Prostate gland (tissue), 2 donors: ENCODE measurements at places on chromosomes 4 and X.
A peak's percentile ranks its signal among the peaks of the same experiment; 100 is the strongest.

- DNase-seq = peak; percentile 3
Measured at GRCh38 chrX:34578237-34578636, 78.8 kb downstream of the TMEM47 start.

DNA sequence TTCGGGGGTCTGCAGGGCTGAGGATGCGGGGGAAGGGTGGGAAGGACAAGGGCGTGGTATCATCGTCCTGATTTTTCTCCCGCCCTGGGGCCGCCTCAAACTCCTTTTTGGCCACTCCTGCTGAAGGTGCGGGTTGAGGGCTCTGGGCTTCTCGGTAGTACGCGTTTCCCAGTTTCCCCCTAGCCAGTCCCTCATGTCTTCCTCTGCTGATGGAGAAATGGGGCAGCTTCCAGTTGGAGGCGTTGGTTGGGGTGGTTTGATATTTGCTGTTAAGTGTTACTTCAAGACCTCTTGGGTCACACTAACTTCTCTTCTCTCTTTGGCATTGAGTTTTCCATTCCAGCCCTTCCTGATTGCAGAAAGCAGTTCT is 482 bp downstream of the GSTCD start:
- no peak for DNase-seq

GRCh38 chr4:43047058-43047457 is 154.5 kb downstream of the GRXCR1 start:
- DNase-seq = no peak

DNA sequence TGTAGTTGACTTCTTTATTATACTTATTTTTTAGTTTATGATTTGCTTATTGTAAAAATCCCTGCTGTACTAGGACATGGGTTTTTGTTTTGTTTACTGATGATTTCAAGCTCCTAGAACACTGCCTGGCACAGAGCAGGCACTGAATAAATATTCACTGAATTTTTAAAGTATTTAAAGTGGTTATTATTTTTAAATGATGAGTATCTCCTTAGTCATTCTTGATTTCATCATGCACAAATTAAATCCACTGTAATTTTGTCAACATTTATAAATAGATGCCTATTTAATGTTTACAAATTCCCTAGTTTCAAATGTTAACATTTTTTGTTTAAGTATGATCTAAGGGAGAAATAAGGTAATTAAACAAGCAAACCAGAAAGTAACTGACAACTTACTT is 367.9 kb upstream of the SLIT2 start:
- no peak for DNase-seq

DNA sequence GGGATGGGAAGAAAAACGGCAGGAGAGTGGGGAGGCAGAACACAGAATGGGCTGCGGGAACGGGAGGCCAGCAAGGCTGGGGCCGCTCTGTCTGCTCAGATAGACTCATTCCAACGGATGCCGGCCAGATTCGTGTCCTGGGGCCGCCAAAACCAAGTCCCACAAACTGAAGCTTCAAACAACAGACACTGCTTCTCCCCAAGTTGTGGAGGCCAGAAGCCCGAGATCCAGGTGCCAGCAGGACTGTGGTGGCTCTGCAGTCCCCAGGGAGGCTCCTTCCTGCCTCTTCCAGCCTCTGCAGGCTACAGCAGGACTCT is 100.6 kb downstream of the ADRA2C start:
- DNase-seq = no peak

DNA sequence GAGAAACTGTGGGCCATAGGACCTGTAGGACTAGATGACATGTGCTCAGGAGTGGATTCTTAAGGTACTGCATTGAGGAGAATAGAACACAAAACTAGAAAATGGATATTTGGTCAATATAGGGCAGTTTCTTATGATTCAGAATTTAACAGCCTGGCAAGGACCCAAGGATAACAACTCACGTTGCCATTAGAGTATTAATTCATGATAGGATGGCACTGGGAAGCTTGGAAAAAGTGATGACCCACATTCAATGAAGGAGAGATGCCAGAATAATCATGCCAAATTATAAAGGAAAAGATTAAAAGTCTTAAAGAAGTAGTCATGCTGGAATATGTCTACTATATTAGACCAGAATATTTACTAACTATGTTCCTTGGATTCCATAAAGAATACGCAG is 594.5 kb downstream of the ANKRD50 start:
- DNase-seq = no peak

- no peak for DNase-seq
Measured at GRCh38 chrX:118802857-118803256, 20.8 kb upstream of the ZCCHC12 start.

- DNase-seq = no peak
Measured at GRCh38 chrX:14496674-14497073, 32.7 kb upstream of the GLRA2 start.

- no peak for DNase-seq
Measured at GRCh38 chr4:124839786-124840390, 127.4 kb upstream of the ANKRD50 start.

- no peak for DNase-seq
Measured at GRCh38 chr4:180757927-180758326, 1485.3 kb upstream of the TENM3 start.

DNA sequence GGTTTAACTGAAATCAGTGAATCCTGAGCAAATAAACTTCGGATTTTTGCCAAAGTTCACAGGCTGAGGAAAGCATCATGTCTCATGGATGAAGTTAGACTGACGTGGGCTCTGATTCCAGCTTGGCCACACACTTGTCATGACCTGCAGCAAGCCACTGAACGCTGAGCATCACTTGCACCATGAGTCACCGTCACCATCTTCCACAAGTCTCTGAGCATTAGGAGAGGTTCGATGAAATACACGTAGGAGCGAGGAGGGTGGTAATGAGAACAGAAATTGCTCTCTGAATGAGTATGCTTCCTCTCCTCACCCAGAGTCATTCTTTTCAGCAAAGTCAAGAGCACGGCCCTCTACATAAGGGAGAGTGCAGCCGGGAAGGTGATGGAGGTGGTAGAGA is 3.8 kb upstream of the TRIML2 start:
- DNase-seq = no peak

GRCh38 chr4:90586799-90587198 is 459.6 kb downstream of the CCSER1 start:
- no peak for DNase-seq

DNA sequence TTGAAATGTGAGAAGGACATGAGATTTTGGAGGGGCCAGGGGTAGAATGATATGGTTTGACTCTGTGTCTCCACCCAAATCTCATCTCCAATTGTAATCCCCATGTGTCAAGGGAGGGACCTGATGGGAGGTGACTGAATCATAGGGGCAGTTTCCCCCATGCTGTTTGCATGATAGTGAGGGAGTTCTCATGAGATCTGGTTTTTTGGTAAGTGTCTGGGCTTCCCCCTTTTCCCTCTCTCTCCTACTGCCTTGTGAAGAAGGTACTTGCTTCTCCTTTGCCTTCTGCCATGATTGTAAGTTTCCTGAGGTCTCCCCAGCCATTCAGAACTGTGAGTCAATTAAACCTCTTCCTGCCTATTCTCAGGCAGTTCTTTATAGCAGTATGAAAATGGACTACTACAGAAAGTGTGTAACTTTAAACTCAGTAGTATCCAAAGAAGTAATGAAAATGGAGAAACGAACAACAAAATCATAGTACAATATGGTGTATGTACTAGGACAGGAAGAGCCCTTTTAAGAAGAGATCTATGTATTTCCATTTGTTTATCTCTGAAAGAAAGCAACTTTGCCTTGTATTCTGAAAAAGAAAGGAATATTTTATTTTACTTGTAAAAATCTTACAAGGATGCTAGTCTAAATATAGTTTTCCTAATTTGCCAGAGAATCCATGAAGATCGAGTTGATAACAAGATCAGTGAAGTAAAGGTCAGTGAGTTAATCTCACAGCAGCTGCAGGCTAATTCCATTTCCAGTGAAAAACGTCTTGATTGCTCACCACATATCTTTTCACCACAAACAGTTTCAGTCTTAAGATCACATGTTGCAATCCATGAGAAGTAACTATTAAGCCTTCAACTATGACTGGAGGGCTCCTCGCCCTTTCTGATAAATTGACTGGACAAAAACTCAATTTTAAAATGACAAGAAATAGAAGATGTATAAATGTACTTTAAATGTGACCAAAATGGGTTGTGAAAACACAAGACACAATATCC is 20.5 kb downstream of the PKD2 start:
- no peak for DNase-seq

DNA sequence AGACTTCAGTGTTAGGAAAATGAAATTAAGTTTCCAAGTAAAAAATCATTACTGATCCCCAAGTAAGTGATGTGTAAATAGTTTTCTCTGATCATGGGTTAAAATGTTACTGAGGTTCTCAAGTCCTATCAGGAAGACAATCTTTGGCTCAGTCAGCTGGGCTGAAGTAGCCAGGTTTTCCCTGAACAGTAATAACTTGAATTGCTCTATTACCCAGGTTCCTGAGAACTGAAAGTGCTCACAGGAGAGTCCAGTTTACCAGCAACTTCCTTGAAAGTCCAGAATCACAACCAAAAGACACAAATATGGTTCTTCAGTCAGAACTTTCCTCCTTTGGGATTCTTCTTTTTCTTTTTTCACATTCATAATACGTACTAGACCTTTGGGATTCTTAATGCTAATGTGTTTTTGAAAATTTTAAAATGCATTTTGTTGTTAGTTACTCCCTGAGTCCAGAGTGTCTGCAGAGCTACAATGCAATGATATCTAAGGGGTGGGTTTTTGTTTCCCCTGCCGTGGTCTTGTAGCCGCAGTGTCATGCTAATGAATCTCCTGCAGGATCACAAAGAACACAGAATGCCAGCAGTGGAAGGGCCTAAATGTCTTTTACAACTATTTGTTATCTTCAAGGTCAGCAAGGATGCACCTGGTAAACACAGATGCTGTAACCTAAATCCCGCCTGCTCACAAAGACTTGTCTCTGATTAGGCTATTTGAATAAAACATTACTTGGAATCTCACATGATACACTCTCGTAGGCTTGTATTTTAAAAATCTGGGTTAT is 439.8 kb upstream of the NR3C2 start:
- no peak for DNase-seq

DNA sequence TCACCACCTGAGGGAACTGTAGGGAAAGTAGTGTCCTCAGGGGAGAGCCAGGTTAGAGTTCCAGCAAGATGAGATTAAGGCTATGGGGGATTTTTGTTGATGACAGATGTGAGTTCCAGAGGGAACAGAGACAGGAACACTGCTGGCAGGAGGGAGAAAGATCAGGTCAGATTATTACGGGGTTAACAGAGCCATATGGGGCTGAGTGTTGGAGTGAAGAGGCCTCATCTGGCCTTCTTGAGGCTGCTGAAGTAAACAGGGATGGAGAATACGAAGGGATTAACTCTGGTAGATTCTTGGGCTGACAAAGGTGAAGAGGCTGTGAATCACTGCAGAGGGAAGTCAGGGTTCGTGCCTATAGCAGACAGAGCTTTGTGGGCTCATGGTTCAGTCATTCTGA is 47.9 kb upstream of the POU4F2 start:
- no peak for DNase-seq

GRCh38 chr4:172105918-172106317 is 292.7 kb downstream of the GALNTL6 start:
- DNase-seq = no peak

DNA sequence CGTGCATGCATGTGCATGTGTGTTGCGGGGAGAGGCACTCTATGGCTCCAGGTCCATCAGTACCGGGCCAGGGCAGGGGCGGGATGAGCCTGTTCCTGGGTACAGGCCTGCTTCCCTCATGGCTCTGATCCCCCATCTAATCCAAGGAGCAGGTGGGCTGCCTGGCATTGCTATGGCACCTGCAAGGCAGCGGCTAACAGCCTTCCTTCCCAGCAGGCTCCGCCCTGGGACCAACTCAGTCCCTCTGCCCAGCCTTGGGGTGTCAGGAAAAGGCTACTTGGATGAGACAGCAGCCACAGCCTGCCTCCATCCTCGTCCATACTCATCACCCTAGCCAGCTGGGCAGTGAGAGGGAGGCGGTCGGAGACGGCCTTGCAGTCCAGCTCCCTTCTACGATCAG is 46.5 kb downstream of the PPP2R2C start:
- no peak for DNase-seq

DNA sequence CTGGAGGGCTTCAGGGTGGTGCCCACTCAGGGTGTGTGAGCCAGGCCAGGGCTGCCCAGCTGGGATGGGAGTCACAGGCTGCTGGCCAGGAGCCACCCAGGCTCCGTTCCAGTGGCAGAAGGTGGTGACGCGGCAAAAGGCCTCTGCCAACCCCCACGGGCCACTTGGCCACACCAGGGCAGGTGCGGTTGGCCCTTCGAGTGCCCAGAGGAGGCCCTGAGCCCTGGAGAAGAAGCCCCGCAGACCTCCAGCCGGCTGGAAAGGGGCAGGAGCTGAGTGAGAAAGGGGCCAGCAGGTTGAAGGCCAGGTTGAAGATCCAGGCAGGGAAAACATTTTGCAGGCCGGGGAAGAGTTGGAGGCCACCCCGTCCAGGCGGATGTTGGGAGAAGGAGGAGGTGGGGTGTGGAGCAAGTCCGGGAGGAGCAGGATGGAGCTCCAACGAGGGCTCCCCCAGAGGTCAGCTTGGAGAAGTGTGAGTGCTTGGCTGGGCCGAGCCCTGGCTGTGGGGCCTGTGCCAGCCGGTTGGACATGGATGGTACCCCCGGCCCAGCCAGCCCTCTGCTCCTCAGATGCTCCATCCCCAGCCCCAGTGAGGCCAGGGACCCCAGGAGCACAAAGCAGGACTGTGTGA is 2.8 kb upstream of the CPLX1 start:
- DNase-seq = no peak

DNA sequence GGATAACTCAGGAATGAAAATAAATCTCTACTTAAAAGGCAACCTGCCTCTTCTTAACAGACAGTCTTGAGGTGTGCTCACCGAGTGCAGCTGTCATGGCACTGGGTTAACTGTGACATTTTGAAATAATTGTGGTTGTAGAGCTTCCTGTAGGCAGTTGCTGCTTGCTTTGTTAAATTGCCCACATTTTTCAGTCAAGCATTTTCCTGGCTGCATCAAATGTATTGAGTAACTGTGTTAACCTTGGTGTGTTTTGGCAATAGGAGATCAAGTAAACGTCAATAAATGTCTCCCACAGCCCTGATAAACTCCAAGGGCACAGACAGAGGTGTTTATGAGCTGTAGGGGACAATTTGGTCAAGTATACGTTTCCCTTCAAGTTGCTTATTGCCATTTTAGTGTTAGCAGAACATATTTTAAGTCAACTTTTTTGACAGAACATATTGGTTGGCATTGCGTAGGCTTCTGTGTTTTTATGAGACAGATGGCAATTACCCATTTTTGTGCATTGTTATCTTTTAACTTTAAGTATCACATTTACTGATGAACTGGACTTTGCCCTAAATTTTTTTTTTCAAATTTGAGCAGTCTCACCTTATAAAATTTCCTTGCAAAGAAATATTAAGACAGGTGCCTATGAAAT is 527.4 kb downstream of the C4orf33 start:
- DNase-seq = no peak

DNA sequence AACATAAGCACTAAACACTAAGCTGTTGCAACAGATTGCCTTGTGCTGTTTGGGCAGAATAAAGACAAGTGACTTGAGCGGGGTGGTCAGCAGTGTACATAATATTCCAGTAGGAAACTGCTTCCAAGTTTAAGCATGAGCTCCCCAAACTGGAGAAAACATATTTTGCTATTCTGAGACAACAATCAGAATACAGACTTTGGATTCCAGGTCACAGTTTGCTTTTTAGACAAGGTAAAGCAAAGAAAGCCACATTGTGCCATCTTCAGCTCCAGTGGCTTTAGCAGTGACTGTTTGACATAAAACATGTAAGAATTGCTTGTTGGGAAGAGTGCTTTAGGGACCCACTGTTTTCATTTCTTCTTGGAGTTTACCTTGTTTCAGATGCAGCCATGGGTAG is 136.0 kb downstream of the FNIP2 start:
- no peak for DNase-seq
